ENCODE measurements at places on chromosomes 12 and 14.

- DNase-seq: no peak
These were observed 14.2 kb upstream of the WDR20 start for GRCh38 chr14:102125546-102125945.

DNA sequence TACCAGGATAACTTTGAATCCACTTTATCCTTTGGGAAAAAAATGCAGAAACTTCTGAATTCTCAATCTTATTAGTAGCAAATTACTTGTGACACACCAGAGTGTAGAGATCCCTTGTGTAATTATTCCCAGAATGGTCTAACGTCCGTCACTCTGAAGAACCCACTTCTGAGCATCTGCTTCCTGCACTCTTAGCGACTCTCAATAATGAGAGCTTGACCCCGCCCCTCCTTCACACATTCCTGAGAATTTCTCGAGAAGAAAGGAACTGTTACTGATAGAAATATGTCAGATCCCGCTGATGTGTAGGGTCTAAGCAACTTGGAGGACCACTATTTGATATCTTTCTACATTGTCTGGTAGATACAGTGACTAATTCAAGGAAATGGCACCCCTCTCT, 218.3 kb upstream of the PDZRN4 start:
- peak; percentile 47 for DNase-seq

DNA sequence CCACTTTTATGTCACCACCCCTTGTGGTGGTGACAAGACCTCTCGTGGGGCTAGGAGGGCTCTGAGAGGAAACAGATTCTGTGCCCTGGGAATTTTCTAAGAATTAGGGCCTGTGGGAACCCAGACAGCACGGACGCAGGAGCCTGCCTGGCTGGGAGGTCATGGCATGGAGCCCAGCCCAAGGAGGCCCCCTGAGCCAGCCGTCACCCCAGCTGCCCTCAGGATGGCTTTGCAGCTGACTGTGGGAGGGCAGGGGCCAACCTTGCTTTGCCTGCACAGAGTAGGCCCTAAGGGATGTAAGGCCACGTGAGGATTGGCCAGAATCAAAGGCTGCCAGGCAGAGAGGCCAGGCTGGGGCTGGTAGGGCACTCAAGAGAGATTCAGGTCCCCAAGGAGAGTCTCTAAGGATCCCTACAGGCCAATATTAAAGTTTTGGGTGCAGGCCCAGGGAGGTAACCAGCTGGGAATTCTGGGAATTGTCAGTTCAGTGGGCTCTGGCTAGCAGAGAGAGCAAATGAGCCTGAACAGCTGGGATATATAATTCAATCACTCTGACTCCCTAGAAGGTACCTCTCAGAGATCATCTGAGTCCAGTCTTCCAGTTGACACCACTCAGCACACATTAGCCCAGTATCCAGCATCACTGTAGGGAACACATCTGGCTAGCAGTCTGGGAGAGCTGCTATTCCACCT, 6.4 kb downstream of the LTBP2 start:
- DNase-seq: peak; percentile 20

DNA sequence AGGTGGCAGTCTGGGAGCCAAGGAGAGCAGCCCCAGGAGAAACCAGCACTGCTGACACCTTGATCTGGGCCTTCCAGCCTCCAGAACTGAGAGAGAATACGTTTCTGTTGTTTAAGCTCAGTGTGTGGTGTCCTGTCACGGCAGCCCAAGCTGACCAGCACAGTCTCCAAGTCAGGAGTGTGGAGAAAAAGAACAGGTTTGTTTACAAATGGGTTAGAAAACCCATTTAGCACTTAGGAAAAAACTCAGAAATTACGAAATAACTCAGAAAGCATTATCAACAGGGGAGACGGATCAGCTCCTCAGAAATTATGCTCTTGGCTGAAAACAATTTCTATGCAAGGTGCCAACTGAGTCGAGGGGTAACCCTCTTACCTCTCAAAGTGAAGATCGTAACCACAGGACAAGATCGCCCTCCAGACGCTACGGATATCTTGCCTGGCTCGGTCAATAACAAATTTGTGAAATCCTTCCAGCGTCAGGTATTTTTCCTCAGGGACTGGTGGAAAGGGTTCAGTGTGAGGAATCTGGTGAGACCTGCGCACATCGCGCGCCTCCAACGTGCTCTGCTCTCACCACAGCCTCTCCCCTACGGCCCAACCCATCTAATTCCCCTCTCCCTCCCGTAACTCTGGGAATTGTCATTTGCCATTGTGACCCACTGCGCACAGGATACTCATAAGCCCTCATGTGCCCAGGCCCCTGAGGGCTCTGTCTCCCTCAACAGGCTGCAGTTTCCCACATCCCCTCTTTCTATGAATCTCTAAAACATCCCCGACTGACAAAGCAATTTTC, 50.2 kb downstream of the TRAFD1 start:
- no peak for DNase-seq

- no peak for DNase-seq
These were observed 121.5 kb upstream of the ATF7IP start for GRCh38 chr12:14243941-14244340.

GRCh38 chr14:54667026-54667744, 100.3 kb downstream of the SAMD4A start:
- no peak for DNase-seq

DNA sequence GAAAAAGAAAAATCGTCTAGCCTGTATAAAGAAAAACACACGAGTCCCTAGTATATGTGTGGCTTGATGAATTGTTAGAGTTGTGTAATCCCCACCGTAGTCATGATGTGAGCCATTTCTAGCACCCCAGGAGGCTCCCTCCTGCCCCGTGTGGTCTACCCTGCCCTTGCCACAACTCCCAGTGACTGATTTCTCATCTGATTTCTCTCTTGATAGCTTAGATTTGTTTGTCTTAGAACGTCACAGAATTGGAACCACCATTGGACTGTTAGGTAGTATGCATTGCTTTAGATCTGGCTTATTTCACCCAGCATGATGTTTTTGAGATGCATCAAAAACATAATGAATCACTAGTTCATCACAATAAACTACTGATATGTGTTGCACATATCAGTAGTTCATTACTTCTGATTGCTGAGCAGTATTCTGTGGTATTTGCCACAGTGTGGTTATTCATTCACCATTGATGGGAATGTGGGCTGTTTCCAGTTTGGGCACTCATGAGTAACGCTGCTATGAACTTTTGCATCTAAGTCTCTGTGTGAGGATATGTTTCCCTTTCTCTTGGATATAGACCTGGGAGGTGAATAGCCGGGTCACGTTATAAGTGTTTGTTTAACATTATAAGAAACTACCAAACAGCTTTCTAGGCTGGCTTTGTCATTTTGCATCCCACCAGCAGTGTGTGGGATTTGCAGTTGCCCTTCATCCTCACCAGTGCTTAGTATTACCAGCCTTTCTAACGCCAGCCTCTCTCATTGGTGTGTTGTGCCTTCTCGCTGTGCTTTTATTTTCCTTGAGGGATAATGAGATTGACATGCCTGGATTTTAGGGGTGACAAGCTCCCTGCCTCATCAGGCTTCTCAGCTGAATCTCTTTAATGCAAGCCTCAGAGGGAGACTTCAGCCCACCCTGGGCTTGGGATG, 31.9 kb upstream of the NCOR2 start:
- no peak for DNase-seq

DNA sequence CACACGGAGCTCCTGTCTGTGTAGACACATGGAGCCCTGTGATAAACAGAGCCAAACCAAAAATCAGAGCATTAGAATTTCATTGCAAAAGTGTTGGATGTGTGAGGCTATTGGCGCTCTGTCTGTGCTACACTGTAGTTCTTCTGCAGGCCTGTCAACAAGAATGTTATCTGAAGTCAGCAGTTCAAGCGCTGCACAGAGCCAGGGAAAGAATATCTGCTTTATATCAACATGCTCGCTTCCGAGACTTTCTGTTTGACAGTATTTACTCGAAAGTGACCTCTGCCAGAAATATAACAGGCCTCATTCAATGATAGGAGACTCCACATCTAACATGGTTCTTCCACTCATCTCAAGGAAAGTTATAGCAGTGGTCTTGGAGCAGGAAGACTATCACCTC, 118.3 kb downstream of the CCER1 start:
- DNase-seq: no peak

GRCh38 chr12:30462249-30462648, 233.4 kb downstream of the IPO8 start:
- no peak for DNase-seq

GRCh38 chr12:1603269-1603993, 9.1 kb upstream of the FBXL14 start:
- no peak for DNase-seq

DNA sequence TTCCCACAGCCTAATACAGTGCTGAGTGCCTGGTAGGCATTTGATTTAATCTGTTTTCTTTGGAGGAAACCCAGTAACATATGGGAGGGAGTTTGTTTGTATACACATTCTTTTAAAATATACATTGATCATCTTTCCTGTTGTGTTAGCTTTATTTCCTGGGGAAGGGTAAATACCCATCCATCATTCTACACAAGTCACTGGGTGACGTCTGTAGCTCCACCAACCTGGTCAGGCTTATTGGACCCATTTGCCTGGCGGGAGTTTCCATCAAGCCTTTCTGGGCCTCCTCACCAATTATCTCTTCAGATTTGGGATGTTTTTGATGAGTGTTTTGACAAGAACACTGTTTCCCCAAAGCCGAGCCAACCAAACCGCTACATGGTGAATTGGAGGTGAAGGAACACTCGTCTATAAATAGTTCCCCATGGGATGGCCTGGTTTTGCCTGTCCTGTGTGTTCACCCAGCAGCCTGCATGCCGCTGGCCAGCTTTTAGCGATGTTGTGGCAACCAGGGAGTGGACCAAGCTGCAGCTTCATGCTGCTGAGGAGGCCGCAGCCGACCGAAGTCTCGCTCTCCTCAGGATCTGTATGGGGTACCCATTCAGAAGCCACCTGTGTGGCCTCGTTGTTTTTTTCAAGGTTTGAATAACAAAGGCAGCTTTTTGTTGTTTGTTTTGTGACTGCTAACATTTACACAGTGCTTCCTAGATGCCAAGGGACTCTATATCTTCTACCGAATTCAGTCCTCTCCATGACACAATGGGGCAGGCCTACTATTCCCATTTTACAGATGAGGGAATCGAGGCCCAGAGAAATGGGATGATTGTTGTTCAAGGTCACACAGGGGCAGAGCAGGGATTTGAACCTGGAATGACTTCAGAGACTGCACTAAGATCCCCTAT, 22.6 kb downstream of the PLXNC1 start:
- DNase-seq: no peak

GRCh38 chr12:72673853-72674252, 401.7 kb downstream of the TRHDE start:
- DNase-seq: no peak
